ENCODE measurements at places on chromosomes 11 and 22.

GRCh38 chr11:104738918-104739317, 159.3 kb downstream of the CASP12 start:
- DNase-seq: no peak

DNA sequence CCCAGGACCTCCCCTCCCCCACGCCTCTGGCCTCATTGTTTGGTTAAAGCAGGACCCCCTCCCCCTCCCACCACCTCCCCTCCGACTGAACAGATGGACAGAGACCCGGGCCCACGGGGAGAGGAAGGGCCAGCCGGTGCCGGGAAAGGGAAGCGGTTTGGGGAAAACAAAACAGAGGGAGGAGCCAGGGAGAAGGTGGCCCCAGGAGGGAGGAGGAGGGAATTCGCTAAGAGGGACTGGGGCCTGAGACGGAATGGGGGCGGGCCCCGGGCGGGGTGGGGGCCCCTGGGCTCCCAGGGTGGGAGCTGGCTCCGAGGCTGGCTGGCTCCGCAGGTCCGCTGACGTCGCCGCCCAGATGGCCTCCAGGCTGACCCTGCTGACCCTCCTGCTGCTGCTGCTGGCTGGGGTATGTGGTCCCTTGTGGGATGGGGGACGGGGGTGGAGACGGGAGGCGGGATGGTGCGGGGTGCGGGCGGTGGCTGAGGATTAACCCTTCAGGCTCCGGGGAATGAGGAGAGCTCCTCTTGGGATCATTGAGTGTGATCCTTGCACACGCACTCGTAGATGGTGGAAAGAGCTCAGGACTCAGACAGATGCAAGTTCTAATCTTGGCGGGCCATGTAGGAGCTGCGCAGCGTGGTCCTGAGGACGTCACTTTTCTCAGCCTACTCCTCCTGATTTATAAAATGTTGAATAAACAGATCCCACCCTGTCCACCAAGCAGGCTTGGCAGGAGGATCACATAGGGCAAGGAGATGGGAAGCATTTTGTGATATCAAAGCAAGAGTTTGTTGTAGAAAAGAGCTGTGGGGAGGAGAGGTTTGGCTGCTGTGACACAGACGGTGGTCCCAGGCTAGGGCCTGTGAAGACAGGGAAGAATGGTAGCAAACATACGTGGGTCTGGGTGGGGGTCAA, 688 bp downstream of the SERPING1 start:
- no peak for DNase-seq

DNA sequence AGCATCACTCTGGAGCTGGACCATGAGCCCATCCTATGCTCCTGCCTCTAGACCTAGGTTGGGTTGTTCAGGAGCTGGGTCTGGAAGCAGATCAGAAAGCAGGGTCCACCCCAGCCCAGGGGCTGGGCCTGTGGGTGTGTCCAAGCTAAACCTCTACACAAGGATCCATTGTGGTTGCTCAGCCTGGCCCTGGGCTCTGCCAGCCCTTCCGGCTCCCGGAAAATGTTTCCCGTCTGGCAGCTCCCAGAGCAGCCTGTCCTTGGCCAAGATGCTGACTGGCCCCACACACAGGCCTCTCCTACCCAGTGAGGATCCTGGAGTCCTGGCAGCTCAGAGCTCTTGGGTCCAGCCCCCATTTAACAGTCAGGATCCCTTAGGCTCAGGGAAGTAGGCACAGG, 35.3 kb upstream of the FCHSD2 start:
- DNase-seq: no peak

DNA sequence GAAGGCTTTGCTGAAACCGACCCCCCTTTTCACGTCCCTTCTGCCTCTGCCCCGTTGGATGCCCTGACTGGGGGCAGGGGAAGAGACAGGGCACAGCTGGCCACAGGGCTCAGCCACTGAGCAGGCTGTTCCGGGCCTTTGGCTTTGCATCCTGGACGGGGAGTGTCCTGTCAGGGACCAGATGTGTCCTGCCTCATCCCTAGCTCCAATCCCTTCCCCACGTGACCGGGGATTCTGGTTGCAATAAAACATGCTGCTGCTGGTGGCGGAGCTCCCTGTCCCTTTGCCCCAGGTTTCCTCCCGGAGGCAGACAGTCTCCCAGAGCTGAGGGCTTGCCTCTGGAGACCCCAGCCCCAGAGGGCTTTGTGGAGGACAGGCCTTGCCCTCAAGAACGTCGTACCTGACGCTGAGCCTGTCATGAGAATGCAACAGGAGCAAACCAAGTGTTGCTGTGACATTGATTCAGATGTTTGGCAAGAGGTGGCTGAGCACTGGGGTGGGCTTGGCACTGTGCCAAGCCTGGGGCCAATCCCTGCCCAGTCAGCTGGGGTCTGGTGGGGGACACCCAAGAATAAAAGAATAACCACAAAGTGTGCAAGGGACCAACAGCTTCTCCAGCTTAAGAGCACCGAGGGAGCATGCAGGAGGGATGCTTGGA, 7.3 kb downstream of the CDC42EP2 start:
- DNase-seq: no peak

GRCh38 chr22:38724926-38725571, 19.3 kb downstream of the GTPBP1 start:
- no peak for DNase-seq

- DNase-seq: no peak
Measured at GRCh38 chr22:32319861-32320406, 37.7 kb upstream of the RFPL3 start.

DNA sequence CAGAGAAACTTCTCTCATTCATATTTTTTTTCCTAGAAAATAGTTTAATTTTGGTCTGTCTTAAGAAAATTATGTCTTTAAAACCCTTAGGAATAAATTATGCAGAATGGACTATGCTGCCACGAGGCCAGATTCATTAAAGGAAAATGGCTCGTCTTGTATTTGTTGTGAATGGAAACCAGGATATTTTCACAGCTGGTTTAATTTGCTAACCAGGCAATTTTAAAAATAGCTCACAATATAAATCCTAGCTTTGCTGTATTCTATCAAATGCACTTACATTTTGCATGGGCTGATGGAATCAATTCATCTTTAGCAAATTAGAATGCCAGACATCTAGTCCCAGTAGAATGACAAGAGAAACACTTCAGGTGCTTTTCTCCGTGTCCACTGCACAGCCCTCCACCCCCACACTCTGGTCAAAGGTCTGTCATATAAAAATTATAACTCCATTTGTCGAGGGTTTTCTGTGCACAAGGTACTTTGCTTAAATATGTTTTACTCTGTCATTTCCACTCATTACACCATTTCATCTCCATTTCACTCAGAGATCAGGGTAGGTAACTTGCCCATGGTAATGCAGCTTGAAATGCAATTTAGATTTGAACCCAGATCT, 20.3 kb upstream of the TNRC6B start:
- no peak for DNase-seq

- no peak for DNase-seq
Measured at GRCh38 chr11:45659818-45660160, 5.6 kb downstream of the CHST1 start.

GRCh38 chr22:17846326-17846992, 72.2 kb upstream of the BID start:
- no peak for DNase-seq

- no peak for DNase-seq
Measured at GRCh38 chr11:128448200-128448886, 139.0 kb downstream of the ETS1 start.

- peak; percentile 5 for DNase-seq
Measured at GRCh38 chr22:23565305-23565914, 14.7 kb downstream of the IGLL1 start.

GRCh38 chr11:13462311-13462900, 616 bp downstream of the BTBD10 start:
- peak; percentile 81 for DNase-seq

DNA sequence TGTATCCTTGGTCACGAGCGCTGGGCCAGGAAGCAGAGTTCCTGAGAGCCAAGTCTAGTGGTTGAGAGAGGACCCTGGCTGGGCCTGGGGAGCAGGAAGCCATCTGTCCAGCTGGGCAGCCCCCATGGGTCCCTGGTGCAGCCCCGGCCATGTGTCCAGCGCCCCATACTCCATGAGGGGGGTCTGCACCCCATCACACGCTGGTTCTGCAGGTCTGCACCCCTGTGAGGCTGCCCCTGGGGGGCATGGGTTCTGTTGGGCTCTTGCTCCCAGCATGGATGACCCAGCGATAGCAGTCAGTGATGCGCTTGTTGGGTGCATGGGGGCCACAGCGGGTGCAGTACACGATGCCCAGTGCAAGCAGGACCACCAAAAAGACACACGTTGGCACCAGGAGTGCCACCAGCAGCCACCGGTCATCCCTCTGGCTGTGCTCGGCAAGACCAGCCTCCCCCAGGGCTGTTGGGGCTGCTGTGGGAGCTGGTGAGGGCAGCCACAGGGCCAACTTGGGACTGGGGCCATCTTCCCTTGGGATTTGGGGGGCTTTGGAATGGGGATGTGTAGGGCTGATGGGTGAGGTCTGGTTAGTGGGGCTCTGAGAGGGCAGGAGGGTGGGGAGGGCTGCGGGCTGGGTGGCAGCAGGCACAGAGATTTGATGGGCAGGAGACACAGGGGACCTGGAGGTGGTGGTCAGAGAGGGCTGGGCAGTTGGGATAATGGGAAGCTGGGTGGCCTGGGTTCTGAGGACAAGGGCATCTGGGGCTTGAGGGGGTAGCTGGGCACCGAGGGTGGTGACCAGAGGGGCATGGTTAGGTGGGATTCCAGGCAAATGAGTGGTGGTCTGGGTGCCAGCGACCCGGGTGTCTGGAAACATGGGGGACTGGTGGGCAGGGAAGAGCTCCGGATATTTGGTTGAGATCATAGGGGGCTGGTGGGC, 2.0 kb downstream of the CD248 start:
- DNase-seq: no peak

DNA sequence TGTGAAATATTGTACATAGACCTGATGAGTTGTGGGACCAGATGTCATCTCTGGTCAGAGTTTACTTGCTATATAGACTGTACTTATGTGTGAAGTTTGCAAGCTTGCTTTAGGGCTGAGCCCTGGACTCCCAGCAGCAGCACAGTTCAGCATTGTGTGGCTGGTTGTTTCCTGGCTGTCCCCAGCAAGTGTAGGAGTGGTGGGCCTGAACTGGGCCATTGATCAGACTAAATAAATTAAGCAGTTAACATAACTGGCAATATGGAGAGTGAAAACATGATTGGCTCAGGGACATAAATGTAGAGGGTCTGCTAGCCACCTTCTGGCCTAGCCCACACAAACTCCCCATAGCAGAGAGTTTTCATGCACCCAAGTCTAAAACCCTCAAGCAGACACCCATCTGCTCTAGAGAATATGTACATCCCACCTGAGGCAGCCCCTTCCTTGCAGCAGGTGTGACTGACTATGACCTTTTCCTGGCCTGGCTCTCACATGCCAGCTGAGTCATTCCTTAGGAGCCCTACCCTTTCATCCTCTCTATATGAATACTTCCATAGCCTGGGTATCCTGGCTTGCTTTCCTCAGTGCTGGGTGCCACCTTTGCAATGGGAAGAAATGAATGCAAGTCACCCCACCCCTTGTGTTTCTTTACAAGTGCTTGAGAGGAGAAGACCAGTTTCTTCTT, 12.3 kb downstream of the PIK3IP1 start:
- DNase-seq: no peak

DNA sequence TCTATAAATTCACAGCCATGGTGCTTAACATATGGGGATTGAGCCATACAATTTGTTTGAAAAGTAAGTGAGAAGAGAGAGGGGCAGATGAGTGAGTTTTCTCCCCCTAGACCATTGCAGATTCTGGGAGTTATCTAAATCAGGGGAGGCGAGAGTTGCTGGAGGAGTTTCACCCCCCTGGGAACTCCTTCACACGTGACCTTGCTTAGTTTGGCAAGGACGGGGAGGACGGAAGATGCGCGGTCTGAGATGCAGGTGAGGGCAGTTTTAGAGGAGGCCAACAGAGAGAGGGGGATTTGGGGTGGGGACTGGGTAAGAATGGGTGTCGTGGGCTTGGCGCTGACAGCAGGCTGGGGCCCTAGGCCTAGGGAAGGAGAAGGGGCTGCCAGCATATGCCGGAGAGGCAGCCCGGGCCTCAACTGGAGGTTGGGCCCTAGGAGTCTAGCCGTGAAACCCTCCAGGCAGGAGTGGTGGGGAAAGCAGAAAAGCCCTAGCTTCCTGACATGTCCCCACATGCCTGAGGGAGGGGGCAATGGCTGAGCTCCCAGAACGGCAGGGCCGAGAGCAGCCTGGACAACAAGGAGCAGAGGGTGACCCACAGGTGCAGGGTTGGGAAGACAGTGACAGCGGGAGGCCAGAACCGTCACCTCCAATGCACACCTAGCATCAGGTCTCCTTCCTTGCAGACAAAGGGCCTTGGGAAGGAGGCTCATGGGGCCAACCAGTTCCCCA, 63.9 kb downstream of the ELFN2 start:
- no peak for DNase-seq

- DNase-seq: no peak
Measured at GRCh38 chr11:2302896-2303626, 1.2 kb downstream of the TSPAN32 start.

- DNase-seq: no peak
Measured at GRCh38 chr11:44725016-44725685, 1.6 kb upstream of the TSPAN18 start.

- no peak for DNase-seq
Measured at GRCh38 chr11:123799438-123799837, 6.7 kb downstream of the OR6M1 start.

- DNase-seq: no peak
Measured at GRCh38 chr11:70587075-70587389, 188.7 kb downstream of the CTTN start.

- no peak for DNase-seq
Measured at GRCh38 chr11:9344061-9344680, 29.8 kb upstream of the TMEM41B start.

- DNase-seq: no peak
Measured at GRCh38 chr11:115220911-115221310, 283.3 kb downstream of the CADM1 start.

GRCh38 chr11:58807343-58807742, 37.2 kb downstream of the GLYATL2 start:
- DNase-seq: no peak

GRCh38 chr11:64445651-64446050, 86.7 kb downstream of the RPS6KA4 start:
- no peak for DNase-seq

DNA sequence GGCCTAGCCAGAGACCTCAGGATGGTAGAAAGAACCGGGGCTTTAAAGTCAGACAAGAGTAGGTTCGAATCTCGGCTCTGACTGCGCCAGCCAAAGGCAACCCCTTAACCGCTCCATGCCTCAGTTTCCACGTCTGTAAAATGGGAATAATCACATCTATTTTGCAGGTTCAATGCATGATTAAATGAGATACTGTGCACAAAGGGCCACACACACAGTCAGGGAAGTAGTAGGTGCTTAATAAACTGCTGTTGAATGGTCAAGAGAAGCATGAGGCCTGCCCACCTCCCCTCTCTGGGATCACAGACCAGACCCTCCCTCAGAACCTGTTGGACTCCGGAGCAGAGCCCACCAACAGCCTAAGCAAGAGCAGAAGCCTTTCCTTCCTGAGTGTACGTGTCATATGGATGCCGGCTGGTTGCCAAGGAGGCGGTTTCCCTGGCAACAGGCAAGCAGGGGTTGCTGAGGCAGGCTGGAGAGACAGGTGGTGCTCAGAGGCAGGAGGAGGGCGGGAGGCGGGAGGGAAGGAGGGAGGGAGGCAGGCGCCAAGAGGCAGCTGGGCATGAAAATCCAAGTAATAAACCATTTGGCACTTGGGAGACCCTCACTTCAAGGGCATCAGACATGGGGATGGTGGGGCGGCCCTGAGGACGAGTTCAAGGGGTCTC, 43.9 kb downstream of the NFAM1 start:
- DNase-seq: no peak

All from activated CD4-positive, alpha-beta T cell treated with anti-CD3 and anti-CD28 coated beads, Interleukin-2, amount 50 U/mL, for 48 hours (primary cell).